ENCODE measurements at places on chromosomes 1 and 21.

GRCh38 chr1:2480986-2481364, 4.9 kb downstream of the PLCH2 start:
- DNase-seq: no peak
- H3K27ac ChIP-seq: no peak overlapping the region
- no peaks in the 10 kb centered on the region for H3K27me3 ChIP-seq
- H3K4me3 ChIP-seq: no peak overlapping the region
- H3K36me3 ChIP-seq: no peaks in the 10 kb centered on the region

DNA sequence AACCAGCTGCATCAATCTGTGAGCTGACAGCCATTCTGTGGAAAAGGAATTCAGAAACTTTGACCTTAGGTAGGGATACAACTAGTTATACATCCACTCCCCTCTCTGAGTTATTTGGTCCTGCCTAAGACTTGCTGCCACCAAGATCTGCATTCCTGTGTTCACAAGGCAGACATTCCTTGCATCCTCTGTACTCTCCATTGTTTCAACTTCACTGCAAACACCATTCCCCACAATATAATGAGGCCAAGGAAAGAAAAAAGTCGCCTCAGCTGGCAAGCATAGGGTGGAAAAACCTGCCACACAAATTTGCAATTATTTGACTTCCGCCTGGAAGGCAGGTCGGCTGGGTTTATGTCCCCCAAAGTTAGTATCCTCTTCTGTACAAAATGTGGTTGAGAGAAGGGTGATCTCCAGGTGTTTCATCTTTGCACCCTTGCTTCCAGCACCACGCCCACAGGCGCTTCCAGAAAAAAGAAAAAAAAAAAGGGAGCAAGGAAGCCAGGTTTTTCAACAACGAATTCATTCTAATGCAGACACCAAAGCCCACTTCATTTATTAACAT, 676 bp upstream of the CTTNBP2NL start:
- peak overlapping the region; percentile 97 for H3K4me3 ChIP-seq
- no peaks in the 10 kb centered on the region for H3K36me3 ChIP-seq
- H3K27ac ChIP-seq: peak overlapping the region; percentile 93
- peaks cover 48% of the 10 kb centered on the region for H3K4me1 ChIP-seq
- no peak for DNase-seq

DNA sequence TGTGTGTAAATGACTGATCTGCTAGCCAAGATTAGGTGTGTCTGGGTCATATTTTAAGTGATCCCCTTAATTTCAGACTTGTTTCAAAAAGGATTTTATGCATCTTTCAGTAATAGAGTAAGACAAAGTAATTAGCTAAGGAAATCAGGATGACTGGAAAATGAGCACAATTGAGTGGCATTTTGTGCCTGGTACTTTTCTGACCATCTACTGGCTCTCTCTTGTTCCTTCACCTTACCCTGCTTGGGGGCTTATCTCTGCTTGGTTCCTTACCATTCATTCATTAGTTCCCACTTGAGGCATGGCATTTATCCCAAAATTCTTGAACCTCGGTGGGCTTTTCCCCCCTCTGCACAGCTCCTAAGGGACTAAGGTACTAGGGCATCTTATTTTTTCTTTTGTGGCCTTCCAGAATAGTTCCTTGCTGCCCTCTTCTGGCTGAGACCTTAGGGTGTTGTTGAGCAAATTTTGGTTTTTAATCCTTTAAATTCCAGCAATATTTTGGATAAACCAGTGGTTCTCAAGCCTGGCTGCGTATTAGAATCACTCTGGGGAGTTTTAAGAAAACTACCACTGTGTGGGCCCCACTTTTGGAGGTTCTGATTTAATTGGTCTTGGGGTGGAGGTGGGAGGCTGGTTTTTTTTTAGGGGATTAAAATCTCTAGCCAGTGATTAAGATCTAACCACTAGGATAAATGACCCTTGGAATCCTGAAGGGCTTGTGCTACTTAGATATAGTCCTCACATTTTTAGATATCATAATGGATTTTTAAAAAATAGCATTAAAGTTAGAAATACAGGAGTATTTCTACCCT, 50.8 kb downstream of the HS2ST1 start:
- no peaks in the 10 kb centered on the region for H3K36me3 ChIP-seq
- H3K4me1 ChIP-seq: no peaks in the 10 kb centered on the region
- H3K27ac ChIP-seq: no peak overlapping the region
- H3K4me3 ChIP-seq: no peak overlapping the region

- no peak overlapping the region for H3K27ac ChIP-seq
- H3K4me1 ChIP-seq: peaks cover 44% of the 10 kb centered on the region
- H3K27me3 ChIP-seq: no peaks in the 10 kb centered on the region
- DNase-seq: no peak
These were observed 77.1 kb downstream of the XCL2 start for GRCh38 chr1:168466714-168467131.

GRCh38 chr1:7278045-7278444, 492.8 kb downstream of the CAMTA1 start:
- H3K36me3 ChIP-seq: no peaks in the 10 kb centered on the region
- no peak overlapping the region for H3K4me3 ChIP-seq
- DNase-seq: no peak
- no peak overlapping the region for H3K27ac ChIP-seq
- peaks cover 26% of the 10 kb centered on the region for H3K4me1 ChIP-seq

- H3K27ac ChIP-seq: peak overlapping the region; percentile 67
- no peak overlapping the region for H3K4me3 ChIP-seq
- peaks cover 24% of the 10 kb centered on the region for H3K4me1 ChIP-seq
- no peaks in the 10 kb centered on the region for H3K36me3 ChIP-seq
- peak; percentile 94 for DNase-seq
These were observed 182.4 kb downstream of the DISC1 start for GRCh38 chr1:231808990-231809389.

- H3K4me3 ChIP-seq: no peak overlapping the region
- peak overlapping the region; percentile 98 for H3K27ac ChIP-seq
These were observed 18.8 kb upstream of the FASLG start for GRCh38 chr1:172640111-172640510.

DNA sequence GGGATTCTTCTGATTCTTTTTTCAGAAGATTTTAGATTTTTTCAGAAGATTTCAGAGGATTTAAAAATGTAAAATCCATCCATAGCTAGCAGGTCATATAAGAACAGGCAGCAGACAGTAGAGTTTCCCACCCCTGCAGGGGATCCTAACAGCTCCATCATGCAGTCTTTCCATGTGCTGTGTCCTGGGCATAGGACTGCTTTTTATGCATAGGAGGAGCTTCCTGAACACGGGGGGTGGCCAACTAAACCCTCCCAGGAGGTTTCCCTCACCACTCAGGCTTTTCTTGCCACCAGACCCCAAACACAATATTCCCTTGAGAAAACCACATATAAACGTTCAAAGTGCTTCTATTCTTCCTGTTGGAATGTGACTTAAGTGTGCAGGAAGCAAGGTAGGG, 90.1 kb upstream of the TNR start:
- no peak for DNase-seq
- no peaks in the 10 kb centered on the region for H3K4me1 ChIP-seq
- H3K27ac ChIP-seq: no peak overlapping the region
- no peaks in the 10 kb centered on the region for H3K36me3 ChIP-seq
- H3K4me3 ChIP-seq: no peak overlapping the region

DNA sequence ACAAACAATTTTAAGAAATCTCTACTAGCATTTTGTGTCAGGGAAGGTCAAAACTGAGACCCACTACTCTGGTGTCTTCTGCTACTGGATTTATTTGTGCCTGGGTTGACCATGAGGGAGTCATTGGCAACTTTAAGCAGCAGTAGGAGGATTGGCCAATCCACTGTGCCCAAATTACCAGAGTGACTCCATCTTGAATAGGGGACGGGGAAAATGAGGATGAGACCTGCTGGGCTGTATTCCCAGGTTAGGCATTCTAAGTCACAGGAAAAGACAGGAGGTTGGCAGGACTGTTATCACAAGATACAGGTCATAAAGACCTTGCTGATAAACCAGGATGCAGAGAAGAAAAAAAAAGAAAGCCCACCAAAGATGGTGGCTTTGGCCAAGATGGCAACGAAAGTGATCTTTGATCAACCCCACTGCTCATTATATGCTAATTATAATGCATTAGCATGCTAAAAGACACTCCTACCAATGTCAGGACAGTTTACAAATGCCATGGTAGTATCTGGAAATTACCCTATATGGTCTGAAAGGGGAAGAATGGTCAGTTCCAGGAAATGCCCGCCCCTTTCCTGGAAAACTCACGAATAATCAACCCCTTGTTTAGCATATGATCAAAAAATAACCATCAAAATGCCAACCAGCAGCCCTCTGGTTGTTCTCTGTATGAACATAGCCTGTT, 200.9 kb downstream of the LTN1 start:
- H3K4me1 ChIP-seq: peaks cover 13% of the 10 kb centered on the region
- no peaks in the 10 kb centered on the region for H3K27me3 ChIP-seq
- no peak for DNase-seq
- H3K4me3 ChIP-seq: no peak overlapping the region
- no peak overlapping the region for H3K27ac ChIP-seq

- H3K27ac ChIP-seq: no peak overlapping the region
- no peaks in the 10 kb centered on the region for H3K4me1 ChIP-seq
- no peak overlapping the region for H3K4me3 ChIP-seq
- DNase-seq: no peak
These were observed 3.4 kb downstream of the EPHA10 start for GRCh38 chr1:37761416-37762095.

GRCh38 chr1:224591326-224591725, 24.8 kb upstream of the CNIH3 start:
- H3K4me1 ChIP-seq: peaks cover 8% of the 10 kb centered on the region
- no peak for DNase-seq
- no peaks in the 10 kb centered on the region for H3K27me3 ChIP-seq
- H3K36me3 ChIP-seq: no peaks in the 10 kb centered on the region
- no peak overlapping the region for H3K4me3 ChIP-seq
- no peak overlapping the region for H3K27ac ChIP-seq

DNA sequence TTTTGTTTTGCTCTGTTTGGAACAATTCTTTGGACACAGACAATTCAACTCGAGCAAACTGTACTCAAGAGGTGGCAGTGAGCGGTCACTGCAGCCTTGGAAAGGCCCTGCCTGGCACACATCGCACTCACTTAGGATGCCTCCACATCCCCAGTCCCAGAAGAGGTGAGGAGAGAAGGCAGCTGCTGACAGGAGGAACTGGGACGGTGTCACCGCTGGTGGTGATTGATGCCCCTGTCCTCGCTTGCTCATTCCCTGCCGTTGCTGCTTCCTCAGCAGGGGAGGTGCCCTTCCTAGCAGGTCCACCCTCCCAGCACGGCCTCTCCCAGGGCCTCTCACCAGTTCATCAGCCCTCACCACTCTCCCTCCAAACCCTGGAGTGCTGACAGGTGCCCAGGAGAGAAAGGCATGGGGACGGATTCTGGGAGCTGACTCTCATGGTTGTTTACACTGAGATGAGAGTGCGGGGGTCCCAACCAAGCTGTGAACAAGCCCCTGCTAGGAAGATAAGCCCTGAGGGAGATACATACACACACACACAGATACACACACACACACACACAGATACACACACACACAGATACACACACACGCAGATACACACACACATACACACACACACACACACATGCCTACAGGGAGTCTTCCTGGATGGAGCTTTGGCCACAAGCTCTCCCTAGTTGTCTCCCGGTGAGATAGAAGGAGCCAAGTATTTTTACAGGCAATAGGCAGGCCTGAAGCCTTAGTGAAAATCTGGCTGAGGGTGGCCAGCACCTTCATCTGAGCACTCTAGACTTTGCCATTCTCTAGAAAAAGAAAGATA, 101.1 kb downstream of the CDC7 start:
- DNase-seq: no peak
- H3K27me3 ChIP-seq: no peaks in the 10 kb centered on the region
- H3K4me1 ChIP-seq: 0 out of 2 replicates have a peak, but pooled peaks cover 11% of the 10 kb centered on the region

- no peak overlapping the region for H3K4me3 ChIP-seq
- H3K27me3 ChIP-seq: no peaks in the 10 kb centered on the region
- H3K4me1 ChIP-seq: peaks cover 45% of the 10 kb centered on the region
- peak; percentile 34 for DNase-seq
- peak overlapping the region; percentile 58 for H3K27ac ChIP-seq
- peaks cover 23% of the 10 kb centered on the region for H3K36me3 ChIP-seq
These were observed 3.8 kb downstream of the CTPS1 start for GRCh38 chr1:40983286-40983685.

DNA sequence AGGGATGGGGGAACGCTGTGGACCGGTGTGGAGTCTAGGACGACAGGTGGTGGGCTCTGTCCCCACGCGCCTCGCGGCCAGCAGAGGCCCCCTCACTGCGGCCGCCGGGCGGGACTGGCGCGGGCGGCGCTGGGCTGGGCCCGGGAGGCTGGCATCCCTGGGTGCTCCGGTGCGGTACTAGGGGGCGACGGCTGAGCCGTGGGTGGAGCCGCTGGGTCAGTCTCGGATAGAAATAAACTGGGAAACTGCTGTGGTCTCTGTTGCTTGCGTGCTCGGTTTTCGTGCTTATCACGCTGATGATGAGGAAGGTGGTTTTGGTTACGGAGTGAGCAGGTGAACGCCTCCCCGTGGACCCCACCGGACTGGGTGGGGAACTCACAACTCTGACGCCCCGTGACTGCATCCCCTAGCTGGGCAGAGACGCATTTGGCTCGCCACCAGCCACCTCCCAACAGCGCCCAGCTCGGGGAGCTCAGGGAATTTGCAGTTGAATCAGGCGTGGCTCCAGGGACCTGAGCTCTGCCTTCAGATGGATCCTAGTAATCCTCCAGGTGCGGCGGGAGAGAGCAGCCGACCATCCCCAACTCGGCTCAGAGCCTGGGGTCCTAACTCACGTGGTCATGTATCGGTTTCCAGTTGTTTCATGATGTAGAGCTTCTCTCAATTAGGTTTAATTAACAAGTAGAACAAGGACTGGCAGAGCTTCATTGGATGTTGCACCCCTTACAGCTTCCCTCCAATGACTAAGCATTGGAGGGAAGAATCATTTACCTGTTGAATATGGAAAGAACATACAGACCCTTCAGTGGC, 32.1 kb downstream of the HSD17B7 start:
- DNase-seq: peak; percentile 34
- H3K4me3 ChIP-seq: peak overlapping the region; percentile 73
- H3K27me3 ChIP-seq: no peaks in the 10 kb centered on the region
- H3K27ac ChIP-seq: no peak overlapping the region

DNA sequence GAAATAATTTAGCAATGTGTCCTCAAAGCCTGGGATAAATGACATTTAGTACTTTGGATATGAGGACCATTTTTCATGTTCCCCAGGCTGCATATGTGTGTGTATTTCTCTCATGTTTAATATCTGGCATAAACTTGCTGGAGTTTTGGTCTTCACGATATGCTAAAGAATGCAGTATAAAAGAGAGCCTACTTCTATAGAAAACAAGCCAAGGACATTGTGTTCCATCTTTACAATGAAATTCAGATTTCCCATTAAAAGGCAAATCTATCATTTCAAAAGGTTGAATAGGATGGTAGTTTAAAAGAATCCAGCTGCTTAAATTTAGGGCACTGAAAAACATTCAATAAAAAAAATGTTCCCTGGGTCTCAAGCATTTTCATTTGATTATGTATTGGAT, 169.0 kb upstream of the C1orf105 start:
- H3K27me3 ChIP-seq: no peaks in the 10 kb centered on the region
- no peaks in the 10 kb centered on the region for H3K36me3 ChIP-seq
- no peak overlapping the region for H3K27ac ChIP-seq
- H3K4me3 ChIP-seq: no peak overlapping the region

GRCh38 chr1:10665930-10666850, 130.3 kb downstream of the CASZ1 start:
- H3K4me3 ChIP-seq: no peak overlapping the region
- H3K36me3 ChIP-seq: no peaks in the 10 kb centered on the region
- DNase-seq: no peak
- no peaks in the 10 kb centered on the region for H3K27me3 ChIP-seq
- no peak overlapping the region for H3K27ac ChIP-seq
- H3K4me1 ChIP-seq: no peaks in the 10 kb centered on the region
